HS-5 (cell line): ENCODE measurements at places on chromosomes 11 and 22.

DNA sequence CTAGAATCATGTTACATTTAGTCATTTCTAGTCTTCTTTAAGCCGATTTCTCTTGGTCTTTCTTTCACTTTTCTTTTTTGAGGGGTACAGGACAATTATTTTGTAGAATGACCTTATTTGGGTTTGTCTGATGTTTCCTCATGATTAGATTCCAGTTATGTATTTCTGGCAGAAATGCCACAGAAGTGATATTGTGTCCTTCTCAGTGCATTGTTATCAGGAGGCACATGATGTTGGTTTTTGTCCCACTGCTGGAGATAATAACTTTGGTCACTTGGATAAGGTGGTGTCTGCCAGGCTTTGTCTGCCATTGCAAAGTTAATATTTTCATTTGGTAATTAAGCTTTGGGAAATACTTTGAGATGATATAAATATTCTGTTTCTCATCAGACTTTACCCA lies 100.3 kb downstream of the RRM1 start:
- DNase-seq, result no peak

DNA sequence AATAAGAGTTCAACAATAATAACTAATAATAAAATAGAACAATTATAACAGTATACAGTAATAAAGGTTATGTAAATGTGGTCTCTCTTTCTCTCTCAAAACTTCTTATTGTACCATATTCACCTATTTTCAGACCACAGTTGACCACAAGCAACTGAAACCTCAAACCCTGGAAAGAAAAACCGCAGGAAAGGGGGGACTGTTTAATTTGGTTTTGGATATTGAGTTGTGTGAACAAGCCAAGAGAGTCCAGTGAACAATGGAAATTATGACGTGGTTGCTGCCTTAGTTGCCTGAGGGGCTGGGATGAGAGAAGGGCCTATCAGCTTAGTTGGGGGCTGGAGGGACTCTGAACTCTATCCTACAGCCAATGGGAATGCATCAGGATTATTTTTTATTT lies 178.7 kb upstream of the POU2AF2 start:
- DNase-seq, result no peak

- peak; percentile 87 for DNase-seq
Measured at GRCh38 chr22:36644333-36644757, 59.2 kb downstream of the CACNG2 start.

DNA sequence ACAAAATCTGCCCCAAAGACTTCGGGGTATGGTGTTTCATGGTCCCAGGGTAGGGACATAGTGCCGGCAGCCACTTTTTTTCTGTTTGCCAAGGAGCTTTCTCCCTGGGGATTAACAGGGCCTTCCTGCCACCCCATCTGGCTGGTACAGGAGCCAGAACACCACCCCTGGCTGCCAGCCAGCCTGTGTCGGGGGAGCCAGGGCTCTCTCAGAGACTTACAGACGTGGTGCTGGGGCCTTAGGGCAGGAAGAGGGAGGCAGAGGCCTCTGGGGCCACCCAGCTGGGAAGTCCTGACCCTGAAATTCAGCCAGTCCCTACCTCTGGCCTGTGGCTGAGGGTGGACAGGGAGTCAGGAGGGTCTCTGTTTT lies 52.4 kb upstream of the CDON start:
- no peak for DNase-seq

GRCh38 chr11:117044287-117045035 lies 53.8 kb downstream of the SIK3 start:
- no peak for DNase-seq

DNA sequence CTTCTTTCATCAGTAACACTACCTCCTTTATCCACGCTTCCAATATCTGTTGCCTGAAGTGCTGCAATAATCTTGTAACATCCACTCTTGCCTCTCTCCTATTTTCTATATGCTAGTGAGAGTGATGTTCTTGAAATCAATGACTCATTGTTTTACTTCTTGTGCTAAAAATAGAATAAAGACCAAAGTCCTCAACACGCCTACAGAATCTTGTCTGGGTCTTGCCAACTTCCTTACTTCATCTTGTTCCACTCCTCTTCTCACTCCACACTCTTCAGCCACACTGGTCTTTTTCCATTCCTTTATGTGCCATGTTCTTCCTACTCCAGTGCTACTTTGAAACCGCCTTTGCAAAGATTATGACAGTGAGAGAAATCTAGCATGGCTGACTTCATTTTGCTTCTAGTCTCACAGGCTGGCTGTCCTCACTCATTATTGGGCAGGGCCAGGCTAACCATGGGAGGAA lies 136.4 kb downstream of the CCDC81 start:
- no peak for DNase-seq

- no peak for DNase-seq
Measured at GRCh38 chr11:64717268-64717578, 5.8 kb downstream of the NRXN2 start.

GRCh38 chr11:2931771-2932738 lies 2.8 kb upstream of the PHLDA2 start:
- DNase-seq, result no peak

DNA sequence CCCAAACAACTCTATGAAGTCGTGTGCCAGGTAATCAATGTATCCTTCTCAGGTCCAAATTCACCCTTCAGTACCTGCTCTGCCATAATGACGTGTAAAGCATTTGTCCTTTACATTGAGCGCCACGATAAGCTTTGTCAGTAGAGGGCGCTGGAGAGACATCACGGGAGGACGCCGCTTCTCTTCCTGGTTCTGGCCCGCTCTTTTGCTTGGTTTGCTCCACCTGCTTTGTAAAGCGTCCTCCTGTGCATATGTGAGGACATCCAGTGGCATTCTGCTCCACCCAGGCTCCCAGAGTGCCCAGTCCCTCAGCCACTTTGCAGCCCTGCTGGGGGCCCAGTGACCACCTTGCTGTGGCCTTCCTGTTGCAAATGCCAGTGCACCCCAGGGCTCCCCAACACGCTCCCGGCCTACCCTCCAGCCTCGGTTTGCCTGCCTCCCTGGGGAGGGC lies 61.1 kb downstream of the WT1 start:
- DNase-seq, result no peak

DNA sequence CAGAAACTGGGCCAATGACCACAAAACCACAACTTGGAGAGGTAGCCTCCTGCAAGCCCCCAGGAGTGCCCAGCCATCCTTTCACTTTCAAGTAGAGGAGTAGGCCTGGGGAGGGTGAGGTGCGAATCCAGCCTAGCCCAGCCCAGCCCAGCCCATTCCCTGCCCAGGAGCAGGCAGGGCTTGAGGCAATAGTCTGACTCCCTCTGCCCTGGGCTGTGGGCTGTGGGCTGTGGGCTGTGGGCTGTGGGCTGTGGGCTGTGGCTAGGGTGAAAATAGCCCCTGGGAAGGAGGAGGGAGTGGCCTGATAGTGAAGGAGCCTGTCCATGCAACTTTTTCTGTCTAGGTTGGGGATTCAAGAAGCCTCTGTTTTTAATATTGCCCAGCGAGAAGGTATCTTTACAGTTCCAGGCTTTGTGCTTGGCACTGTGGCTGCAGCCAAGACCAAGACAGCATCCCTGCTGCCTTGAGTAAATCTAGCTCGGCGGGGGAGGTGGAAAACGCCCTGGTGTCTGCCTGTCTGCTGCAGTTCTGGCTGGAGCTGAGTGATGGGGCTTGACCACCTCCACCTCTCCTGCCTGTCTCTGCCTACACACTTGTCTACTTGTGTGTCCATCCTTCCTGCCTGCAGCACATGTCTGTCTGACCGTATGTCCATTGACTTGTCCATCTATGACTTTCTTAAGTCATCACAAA lies 40.7 kb downstream of the LMO1 start:
- no peak for DNase-seq

- DNase-seq, result no peak
Measured at GRCh38 chr11:74444173-74444826, 23.0 kb downstream of the KCNE3 start.

GRCh38 chr11:1936781-1937615 lies 10.1 kb upstream of the MRPL23 start:
- no peak for DNase-seq

- DNase-seq, result no peak
Measured at GRCh38 chr11:33303541-33303940, 46.4 kb downstream of the HIPK3 start.

GRCh38 chr22:34001701-34002466 lies 81.6 kb upstream of the LARGE1 start:
- DNase-seq, result no peak

GRCh38 chr11:81331611-81332235 lies 1401.9 kb downstream of the FAM181B start:
- DNase-seq, result no peak

DNA sequence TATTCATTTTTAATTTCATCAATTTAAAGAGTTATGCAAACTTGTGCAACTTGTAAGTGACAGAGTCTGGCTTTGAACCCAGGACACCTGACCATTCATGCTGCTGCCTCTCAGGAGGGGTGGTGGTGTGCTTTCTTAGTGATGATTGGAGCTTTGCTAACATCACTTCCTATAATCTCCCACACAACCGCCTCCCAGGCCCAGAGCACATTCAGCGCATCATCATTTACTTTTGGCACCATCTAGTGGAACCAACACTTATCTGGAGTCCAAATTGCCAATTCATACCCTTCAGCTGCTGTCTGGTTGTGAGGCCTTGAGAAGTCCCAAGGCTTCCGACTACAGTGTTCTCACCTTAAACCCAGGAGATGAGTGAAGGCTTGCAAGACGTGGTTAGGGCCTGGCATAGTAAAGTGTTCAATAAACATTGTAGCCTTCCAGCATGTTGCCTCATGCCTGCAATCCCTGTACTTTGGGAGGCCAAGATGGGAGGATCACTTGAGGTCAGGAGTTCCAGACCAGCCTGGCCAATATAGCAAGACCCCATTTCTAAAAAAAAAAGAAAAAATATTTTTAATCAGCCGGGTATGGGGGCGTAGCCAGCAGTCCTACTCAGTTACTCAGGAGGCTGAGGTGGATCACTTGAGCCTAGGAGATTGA lies 1.1 kb upstream of the TTLL1 start:
- DNase-seq, result peak; percentile 72

DNA sequence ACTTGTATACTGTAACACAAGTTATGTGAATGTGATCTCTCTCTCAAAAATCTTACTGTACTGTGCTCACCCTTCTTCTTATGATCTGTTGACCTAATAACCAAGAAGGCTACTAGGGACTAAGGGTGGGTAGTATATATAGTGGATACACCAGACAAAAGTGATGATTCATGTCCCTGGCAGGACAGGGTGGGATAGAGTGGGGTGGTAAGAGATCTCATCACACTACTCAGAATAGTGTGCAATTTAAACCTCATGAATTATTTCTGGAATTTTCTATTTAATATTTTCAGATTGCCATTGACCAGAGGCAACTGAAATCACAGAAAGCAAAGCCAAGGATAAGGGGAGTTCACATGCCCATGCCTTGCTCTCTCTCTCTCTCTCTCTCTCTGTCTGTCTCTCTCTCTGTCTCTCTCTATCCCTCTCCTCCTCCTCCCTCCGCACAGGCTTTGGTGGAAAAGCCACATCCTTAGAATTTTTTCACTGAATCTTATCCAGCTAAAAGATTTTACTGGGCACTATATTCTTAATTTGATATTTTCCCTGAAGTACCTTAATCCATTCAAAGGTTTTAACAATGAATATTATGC lies 12.0 kb upstream of the STK33 start:
- DNase-seq, result no peak

DNA sequence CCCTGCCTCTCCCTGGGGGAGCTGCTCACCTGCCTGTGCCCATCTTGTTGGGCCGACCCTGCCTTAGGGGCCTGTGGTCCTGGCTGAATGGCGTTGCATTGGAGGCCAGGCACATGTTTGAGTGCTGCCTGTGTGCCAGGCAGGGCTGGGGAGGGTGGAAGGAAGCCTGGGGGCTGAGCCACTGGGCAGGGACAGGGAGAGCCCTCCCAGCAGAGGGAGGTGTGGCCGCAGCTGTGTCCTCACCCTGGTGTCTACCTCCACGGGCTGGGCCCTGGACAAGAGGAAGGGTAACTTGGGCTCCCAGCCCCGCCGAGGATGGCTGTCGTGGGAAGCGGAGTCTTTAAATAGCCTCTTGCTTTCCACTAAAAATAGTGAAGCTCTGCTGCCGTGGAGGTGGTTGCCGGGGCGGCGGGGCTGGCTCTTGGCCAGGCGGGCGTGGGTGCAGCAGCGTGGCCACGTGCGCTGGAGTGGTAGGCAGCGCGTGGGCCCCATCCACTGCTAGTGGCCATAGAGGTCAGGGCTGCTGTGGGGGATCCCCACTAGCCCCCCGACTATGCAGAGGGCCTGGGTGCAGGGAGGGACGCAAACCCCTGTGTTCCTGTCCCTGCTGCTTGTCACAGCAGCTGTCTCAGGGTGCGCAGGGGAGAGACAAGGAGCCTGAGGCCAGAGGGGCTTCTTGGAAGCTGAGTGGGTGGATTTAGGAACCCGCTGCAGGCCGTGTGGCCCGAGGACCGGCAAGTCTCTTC lies 6.2 kb downstream of the ZDHHC8 start:
- DNase-seq, result no peak

DNA sequence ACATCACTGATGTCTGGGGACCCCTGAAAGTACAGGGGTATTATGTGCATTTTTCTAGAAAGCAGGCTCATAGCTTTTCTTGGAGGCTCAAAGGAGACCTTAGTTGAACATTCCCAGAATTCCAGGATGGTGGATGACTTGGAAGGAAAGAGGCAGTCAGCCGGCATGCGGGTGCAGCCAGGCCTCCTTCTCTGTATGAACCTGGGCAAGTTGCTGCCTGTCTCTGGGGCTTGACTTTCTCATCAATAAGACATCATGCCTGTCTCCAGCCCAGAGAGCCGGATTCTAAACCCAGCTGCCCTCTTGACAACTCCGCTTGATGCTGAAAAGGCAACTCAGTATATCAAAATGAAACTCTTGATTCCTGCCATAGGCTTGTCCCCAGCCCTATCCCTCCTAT lies 12.6 kb downstream of the MS4A15 start:
- no peak for DNase-seq

- DNase-seq, result no peak
Measured at GRCh38 chr11:131275580-131275979, 94.8 kb upstream of the NTM start.

DNA sequence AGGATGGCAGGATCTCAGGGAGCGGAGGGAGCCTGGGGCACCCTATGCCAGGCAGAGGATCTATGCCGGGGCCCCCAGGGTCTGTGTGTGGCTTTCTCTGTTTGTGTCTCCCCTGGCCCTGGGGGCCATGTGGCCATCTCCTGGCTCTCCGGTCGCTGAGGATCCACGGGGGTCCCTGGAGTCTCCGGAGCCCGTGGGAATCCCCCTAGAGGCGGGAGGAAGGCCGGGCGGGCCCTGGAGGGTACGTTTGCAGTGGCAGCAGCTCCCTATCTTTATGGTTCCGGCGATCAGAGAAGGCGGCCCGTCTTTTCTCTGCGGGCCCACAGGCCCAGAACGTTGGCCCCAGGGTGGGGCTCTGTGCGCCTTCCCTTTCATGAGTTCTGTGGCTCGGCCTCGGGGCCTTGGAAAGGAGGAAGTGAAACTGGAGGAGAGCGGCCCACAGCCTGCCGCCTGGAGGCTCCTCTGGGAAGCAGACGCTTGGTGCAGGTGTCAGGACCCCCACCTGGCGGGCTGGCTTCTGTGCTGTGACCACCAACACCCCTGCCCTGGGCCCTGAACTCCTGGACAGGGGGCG lies 82.1 kb downstream of the KCNQ1 start:
- DNase-seq, result no peak
